ENCODE measurements at places on chromosomes 12 and 14. TPM values are rescaled to one million over a fixed set of nuclear protein-coding genes. Genes with fewer than 3 reads are reported as not detected.

NEMP1 gene
- total RNA-seq = 11.8 TPM

DNA sequence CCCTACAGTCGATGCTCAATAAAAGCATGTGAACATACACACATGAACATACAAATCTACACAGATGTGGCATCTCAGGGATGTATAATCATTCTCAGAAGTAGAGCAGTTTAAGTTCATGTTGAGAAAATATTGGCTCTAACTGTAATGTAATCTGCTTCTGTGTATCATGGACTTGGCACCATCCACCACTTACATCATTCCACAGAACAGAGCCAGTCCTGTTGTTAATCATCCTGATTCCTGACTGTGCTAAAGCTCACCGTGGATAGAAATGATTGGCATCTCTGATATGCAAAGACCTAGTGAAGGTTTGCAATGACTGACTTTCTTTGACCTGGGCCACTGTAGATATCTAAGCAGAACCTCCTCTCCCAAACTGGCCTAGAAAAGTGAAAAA is 1141.3 kb downstream of the BCL11B start:
- DNase-seq = peak; percentile 53

DNA sequence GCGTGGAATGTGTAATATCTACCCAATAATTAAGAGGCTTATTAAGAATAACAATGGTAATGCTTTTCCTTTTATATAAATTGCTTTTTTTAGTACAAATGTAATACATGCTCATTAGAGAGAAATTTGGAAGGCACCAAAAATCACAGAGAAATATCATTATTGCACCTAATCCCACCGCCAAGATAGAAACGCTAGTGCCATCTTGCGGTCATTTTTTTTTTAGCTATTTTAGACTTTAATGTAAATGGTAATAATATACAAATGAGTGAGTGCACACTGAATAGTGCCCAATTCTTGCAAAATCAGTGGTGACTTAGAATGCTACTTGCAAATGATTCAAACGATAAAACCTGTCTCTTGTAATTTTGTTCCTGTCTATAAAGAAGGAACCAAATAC is 576.8 kb upstream of the TMEM132C start:
- no peak for DNase-seq

- DNase-seq = no peak
Measured at GRCh38 chr14:55752580-55753390, 172.8 kb downstream of the KTN1 start.

DNA sequence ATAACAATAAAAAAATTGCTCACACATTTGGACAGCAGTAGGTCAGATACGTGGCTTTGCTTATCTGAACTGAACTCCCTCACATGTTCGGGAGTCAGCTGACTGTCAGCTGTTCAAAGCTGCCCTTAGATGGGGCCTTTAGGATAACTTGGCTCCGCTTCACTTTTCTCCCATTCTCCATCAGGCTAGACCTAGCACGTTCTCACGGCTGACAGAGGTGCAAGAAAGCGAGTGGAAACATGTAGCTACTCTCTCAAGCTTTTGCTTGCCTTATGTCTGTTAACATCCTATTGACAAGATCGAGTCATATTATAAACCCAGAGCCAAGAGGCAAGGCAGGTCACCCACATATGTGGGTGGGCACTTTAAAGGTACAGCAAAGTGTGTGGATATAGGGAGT is 112.0 kb upstream of the PDZRN4 start:
- DNase-seq = no peak

Measured in esophagus muscularis mucosa (tissue), 4 donors.